Stimulated activated CD8-positive, alpha-beta memory T cell treated with anti-CD3 and anti-CD28 coated beads, Interleukin-7, amount 100 ng/mL, for 48 hours (primary cell): ENCODE measurements at places on chromosomes 1 and 21.

DNA sequence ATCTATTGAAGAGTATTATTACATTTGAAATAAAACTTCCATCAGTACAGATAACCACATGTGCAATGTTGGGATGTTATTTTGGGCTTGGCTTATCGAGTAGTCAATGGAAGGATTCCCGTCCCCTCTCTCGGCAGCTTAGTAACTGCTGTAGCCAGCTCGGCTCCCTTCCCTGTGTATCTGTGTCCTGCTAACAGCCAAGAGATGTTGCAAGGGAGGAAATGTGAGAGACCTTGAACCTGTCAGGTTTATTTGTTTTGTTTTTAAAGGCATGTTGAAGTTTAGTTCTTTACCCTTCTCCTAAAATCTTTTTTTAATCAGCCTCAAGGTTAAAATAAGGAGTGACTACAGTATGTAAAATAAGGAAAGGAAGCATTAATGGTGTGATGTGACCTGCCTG is 13.6 kb upstream of the TARS2 start:
- no peak for DNase-seq

DNA sequence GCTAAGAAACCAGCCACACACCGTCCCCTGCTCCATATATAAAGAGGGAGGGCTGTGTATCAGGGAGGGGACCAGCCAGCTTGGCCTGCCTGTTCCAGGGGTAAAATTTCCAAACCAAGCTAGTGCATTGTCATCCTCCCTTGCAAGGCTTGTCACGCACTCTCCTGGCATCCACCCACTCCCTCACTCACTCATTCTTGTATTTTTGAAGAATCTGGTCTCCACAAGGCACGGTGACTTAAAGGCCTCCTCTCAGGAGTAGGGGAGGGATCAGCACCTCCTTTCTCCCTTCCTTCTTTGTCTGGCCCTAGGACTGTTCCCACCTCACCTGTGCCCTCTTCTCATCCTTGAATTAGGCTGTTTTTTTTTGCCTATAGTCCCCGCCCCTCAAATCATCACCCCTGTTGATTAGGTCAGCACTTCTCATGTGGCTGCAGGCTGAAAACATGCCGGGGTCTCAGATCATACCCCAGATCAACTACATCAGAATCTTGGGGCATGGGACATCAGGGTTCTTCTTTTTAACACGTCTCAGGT is 5.0 kb downstream of the ABCA4 start:
- DNase-seq, result no peak

DNA sequence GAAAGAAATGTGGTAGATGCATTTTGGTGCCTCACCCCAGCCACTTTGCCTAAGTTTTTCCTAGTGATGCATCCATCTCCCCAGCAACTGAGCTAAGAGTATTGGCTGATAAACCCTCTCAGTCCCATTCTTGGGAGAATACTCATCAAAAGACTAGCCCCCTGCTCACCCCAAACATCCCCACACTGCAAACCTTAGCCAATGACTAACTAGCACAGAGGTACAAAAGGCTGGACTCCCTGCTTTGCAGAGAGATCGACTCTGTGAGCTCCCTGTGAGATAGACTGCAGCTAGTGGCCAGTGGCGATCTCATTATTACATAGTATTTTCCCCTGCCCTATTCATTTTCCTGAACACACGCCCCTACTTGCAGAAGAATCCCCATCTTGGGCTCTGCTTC is 155.3 kb downstream of the HHIPL2 start:
- no peak for DNase-seq

DNA sequence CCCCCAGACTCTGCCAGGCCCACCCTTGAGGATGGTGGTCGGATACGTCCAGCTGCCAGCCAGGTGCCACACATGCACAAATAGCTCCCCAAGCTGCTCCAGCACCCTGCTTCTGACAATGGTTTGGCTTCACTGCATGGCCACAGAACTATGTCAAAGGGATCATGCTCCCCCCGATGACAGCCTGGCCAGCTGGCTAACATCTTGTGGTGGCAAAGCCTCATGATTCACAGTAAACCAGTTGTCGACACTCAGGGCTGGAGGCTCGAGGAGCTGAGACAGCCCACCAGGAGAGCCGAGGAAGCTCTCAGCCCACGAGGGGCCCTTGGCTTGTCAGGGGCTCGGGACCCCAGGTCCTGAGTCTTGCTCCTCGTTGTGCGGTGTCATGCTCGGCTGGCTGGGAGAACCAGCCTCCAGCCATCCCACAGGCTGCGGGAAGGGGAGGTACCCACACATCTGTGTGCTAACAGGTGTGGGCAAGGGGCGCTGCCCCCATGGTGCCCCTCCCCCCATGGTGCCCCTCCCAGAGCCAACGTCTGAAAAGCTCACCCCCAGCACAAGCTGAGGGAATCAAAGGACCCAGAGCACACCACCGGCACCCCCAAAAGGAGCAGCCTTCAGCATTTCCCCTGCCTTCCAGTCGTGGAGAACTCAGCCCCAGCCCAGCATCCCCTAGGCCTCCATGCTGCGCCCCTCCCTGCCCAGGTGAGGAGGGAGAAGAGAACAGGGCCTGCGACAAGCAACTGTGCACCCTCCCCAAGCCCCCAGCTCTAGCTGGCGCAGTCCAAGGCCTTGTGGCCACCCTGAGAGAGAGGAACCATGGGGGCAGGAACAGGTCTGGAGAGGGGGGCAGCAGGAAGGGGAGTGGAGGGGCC is 41.2 kb downstream of the KIF21B start:
- no peak for DNase-seq

DNA sequence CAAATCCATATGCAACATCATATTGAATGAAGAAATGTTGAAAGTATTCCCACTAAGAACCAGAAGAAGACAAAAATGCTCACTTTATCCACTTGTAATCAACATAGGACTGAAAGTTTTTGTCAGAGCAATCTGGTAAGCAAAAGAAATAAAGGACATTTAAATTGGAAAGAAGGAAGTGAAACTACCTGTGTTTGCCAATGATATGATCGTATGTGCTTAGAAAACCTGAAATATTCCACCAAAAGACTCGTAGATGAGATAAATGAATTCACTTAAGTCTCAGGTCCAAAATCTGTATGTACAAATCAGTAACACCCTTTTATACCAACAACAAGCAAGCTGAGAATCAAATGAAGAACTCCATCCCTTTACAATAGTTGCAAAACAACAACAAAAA is 8.5 kb downstream of the PRAMEF1 start:
- no peak for DNase-seq

GRCh38 chr1:98516306-98516705 is 145.2 kb upstream of the SNX7 start:
- DNase-seq, result no peak

DNA sequence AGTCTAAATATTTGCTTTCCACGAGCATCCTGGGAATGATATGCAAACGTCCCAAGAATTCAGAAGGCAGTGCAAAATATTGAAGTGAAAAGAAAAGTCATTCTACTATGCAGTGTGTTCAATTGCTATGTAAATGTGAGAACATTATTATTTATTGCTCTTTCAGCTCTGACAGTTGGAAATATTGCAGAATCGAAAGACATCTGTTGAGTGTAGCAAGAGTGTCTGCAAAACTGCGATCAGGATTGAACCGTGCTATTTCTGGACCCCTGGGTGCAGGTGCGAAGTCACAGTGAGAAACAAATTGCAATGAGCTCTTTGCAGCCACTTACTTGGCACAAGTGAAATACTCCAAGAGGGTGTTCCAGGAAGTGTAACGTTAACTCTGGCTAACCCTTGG is 566.4 kb downstream of the AJAP1 start:
- DNase-seq, result no peak

DNA sequence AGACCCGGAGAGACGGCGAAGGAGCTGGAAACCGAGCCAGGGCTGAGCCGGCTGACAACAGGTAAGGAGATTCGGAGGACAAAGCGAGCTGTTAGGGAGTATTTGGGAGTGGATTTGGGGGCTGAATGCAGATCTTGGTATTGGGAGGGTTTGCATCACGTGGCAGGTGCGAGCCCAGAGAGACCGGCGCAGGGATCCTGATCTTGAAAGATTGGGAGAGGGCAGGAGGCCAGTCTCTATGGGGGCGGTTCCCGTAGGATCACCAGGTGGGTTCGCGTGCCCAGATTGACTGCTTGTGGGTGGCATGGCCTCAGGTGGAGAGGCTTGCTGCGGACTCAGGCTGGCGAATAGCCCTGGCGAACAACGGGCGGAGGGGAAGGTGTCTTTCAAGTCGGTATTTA is 204 bp downstream of the CIART start:
- no peak for DNase-seq

DNA sequence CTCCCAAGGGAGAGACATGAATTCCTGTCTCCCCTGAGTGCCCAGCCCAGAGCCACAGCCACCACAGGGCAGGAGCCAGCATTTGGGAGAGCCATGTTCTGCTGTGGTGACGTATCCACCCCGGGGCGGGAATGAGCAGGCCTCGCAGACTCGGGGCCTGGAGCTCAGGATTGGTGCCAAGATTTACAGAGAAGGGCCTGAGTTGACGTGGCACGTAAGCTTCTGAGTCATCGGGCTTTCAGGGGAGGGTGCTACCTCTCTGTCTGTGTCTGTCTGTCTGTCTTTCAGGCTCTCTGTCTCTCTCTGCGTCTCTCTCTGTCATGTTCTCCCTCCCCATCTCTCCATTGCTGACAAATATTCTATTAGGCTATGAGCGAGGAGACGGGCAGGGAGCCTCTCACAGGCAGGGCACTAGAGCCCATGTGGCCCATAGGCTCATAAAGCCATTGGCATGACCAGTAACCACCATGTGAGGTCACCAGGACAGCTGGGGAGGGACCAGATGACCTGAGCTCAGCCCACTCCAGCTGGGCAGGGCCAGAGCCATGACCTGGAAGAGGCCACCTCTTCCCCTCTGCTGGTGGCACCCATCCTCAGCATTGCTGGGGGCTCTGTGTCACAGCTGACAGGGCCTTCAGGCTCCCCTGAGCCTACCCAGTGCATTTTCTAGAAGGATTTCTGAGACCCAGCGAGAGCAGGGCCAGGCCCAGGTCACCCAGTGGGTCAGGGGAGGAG is 300.0 kb upstream of the VAMP3 start:
- DNase-seq, result no peak

DNA sequence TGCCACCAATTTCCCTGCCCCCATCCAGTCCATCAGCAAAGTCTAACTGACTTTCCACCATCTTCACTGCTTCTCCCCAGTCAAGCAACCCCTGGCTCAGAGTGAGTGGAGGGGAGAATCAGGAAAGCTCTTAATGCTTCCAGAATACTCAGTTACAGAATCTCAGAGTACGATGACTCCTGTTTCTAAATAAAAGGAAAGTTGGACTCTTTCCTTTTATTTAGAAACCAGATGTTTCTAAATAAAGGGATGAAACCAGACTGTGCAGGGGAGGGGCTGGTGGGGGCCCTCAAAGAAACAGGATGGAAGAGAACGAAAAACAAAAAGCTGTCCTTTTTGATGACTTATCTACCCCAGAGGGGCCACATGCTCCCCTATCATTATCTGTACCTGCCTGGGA is 85.2 kb upstream of the PPM1J start:
- no peak for DNase-seq

DNA sequence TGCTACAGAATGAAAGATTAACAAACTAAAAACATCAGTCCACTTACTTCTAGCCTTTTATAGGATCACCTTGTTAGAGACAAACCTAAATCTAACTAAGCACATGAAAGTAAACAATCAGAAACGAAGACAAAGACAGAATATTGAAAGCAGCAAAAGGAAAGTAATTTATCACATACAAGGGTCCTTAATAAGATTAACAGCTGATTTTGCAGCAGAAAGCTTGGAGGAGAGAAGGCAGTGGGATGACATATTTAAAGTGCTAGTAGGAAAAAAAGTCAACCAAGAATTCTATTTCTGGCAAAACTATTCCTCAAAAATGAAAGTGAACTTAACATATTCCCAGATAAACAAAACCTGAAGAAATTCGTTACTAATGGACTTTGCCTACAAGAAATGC is 286.4 kb downstream of the RWDD3 start:
- no peak for DNase-seq

GRCh38 chr1:85612704-85613361 is 32.3 kb downstream of the CCN1 start:
- no peak for DNase-seq

DNA sequence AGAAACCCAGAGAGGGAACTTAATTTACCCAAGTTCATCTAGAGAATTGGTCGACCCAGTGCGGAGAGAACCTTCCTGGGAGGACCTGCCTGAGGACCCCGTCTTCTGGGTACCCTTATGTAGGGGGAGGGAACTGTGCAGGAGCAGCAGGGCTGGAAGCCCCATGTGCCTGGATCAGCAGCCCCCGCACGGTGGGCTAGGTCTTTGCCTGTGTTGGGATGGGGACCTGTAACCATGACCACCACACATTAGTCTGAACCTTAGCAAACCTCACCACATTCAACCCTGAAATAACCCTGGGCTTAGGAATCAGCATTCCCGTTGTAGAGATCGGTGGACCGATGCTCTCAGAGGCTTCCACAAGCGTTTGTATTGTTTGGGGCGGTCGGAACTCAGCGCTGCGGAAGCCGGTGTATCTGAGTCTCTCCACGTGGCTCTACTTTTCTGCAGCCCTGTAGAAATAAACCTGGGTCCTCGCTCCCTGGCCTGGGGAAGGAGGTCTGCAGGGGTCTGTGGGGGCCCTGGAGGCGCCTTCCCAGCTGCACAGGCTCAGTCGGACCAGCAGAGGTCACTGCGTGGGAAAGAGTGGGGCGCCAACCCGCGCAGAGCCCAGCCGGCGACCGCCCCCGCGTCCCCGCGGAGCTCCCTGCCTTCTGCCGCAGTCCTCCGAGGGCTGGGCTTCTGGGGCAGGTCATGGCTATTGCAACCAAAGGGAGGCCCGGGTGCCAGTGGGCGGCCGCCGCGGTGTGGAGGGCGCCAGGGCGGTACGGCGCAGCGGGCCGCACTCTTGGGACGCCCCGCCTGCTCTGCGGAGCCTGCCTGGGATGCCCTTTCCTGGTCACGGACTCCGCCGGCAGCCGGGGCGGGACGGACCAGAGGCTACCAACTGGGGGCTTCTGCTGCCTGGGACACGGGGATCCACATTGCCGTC is 36.2 kb upstream of the KCNA10 start:
- peak; percentile 34 for DNase-seq

- no peak for DNase-seq
These were observed 112.5 kb upstream of the SLC44A3 start for GRCh38 chr1:94707321-94708298.

- DNase-seq, result no peak
These were observed 37.8 kb downstream of the LRRC71 start for GRCh38 chr1:156958247-156958714.

GRCh38 chr1:42177541-42177981 is 13.0 kb upstream of the GUCA2A start:
- DNase-seq, result no peak

GRCh38 chr1:30693822-30694221 is 29.6 kb downstream of the MATN1 start:
- no peak for DNase-seq

- no peak for DNase-seq
These were observed 37.9 kb upstream of the PDC start for GRCh38 chr1:186498695-186499389.

- no peak for DNase-seq
These were observed 3.1 kb downstream of the SLC45A3 start for GRCh38 chr1:205677167-205677566.

DNA sequence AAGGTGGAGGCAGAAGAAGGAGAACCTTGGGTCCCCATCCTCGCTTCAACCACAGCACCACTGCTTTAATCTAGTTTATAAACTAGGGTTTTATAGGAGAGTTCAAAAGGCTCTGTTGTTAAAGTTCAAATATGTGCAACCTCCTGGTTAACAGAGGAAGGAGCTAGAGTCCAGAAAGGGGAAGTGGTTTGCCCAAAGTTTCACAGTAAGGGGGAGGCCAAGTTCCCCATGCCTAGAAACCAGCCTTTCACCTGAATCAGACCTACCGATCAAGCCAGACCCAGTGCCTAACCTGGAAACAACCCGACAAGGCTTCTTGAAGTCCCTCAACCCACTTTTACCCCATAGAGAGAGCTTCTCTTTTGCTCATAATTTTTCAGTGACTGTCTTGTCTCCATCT is 106.5 kb downstream of the PLPP3 start:
- DNase-seq, result no peak
